ENCODE measurements at places on chromosomes 4 and X.

GRCh38 chr4:38949411-38950051 is 81.9 kb downstream of the FAM114A1 start:
- DNase-seq, result peak; percentile 8

DNA sequence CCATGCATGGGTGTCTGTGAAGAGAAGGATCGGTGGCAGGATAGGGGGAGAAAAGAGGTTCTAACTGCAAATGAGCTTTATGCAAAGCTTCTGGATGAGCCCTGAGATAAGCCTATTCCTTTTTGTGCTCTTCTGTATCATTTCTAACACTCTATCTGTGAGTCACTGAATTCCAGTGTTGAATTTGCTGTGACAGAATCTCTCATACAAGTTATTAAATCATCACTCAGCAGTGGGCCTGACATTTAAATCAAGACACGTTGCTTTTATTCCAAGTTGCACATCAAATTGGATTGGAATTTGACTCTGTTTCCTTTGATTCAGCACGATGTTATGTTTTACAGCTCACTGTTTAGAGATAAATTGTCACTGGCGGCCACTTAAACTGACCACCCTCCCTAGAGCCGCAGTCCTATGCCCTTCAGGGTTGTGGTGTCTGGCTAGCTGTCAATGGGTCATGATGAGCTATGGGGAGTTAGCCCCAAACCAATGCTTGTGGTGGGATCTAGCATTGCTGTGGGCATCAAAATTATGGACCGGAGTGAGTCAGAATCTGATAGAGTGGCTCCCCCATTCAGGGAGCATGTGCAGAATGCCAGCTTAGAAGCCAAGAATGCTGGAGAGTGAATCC is 42.7 kb downstream of the LHFPL1 start:
- DNase-seq, result no peak

DNA sequence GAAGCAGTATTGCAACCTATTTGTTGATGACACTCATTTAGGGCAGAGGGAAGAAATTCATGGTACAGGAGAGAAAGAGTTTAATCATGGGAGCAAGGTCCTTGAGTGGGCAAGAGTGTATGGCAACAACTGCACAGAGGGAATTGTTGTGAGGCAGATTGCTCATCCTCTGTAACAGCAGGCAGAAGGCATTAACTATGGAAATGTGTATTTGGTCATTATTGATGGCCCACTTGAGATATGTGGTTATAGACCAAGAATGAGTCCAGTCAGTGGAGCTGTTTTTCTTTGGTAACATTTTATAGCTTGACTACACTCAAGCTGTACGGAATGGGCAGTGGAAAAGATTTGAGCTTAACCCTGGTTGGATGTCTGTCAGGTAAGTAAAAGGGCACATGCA is 15.9 kb downstream of the PLRG1 start:
- DNase-seq, result no peak

GRCh38 chr4:24236120-24236519 is 346.3 kb upstream of the PPARGC1A start:
- DNase-seq, result no peak

GRCh38 chrX:38318196-38318595 is 9.1 kb downstream of the RPGR start:
- DNase-seq, result no peak

GRCh38 chr4:147765121-147765529 is 33.2 kb downstream of the ARHGAP10 start:
- DNase-seq, result no peak

GRCh38 chr4:105619188-105619931 is 66.9 kb downstream of the ARHGEF38 start:
- DNase-seq, result no peak

- no peak for DNase-seq
Observed at GRCh38 chrX:9471571-9471985, 6.7 kb downstream of the TBL1X start.

GRCh38 chr4:156771171-156771837 is 200.3 kb downstream of the PDGFC start:
- no peak for DNase-seq

GRCh38 chrX:149365061-149365460 is 140.0 kb downstream of the IDS start:
- DNase-seq, result no peak

- DNase-seq, result no peak
Observed at GRCh38 chrX:37509349-37509748, 62.1 kb upstream of the LANCL3 start.

DNA sequence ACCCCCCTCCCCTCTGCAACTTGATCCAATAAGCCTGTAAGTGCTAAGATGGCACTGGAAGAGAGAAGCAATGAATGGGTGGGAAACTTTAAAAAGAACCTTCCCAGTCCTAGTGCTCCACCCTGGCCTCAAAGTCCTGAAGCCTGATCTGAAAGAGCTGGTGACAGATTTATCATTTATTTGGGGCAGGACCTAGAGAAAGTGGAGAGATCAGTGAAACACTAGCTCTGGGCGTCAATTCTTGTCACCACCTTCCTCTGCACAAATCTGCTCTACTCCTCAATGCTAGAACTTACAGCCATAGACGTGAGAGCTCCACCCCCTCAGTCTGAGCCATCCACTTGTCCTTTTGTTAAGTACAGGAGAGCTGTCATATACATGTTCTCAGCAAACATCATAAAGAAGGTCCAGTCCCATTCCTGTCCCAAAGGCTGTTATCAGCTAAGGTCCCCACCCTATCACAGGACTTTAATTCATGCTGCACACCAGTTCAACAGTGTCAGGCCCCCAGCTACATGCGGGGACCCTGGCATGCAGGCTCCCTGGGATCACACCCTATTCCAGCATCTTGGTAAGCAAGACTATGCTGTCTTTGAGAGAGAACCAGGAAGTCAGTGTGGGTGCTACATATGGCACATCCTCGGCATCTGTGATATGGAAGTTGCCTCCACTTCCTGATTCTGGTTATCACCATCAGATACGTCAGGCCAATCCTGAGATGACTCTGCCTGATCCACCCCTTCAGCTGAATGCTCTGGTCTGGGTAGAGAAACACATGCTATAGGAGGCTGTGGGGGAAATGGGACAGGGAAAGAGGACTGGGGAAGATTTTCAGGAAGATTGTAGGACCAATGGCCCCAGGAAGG is 2.3 kb downstream of the P2RY4 start:
- no peak for DNase-seq

- DNase-seq, result no peak
Observed at GRCh38 chr4:112726041-112726440, 89.1 kb downstream of the LARP7 start.

GRCh38 chrX:150200820-150201287 is 162.3 kb upstream of the MAMLD1 start:
- DNase-seq, result peak; percentile 43

DNA sequence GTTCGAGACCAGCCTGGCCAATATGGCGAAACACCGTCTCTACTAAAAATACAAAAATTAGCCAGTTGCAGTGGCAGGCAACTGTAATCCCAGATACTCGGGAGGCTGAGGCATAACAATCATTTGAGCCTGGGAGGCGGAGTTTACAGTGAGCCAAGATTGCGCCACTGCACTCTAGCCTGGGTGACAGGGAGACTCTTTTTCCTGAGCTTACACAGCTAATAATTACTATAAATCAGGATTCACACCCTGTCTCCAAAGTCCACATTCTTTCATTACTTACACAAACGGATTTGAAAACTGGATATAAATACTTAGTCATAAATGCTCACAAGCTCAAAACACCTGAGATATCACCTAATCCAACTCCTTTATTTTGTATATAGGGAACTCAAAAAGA is 151.6 kb downstream of the LRBA start:
- DNase-seq, result no peak

DNA sequence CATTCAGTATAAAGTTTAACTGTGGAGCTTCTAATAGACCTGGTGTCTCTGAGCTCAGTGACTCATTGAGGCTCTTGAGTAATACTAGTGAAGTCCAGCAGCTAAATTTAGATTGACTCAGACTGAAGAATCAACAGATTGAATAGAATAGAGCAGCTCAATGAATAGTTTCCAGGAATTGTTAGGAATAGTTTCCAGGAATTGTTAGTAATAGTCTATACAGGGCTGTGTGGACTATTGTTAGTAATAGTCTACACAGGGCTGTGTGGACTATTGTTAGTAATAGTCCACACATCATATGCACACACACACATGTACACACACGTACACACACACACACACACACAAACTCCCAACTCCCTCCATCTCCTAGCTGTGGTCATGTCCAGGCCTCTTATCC is 3.0 kb downstream of the GIMD1 start:
- no peak for DNase-seq

- DNase-seq, result peak; percentile 76
Observed at GRCh38 chrX:1246816-1247215, 21.8 kb upstream of the CSF2RA start.

GRCh38 chr4:38898245-38898644 is 30.6 kb downstream of the FAM114A1 start:
- DNase-seq, result no peak

- peak; percentile 16 for DNase-seq
Observed at GRCh38 chr4:153115322-153116290, 88.6 kb upstream of the TRIM2 start.

- no peak for DNase-seq
Observed at GRCh38 chr4:126611900-126612299, 1020.9 kb upstream of the INTU start.

- DNase-seq, result no peak
Observed at GRCh38 chrX:44253575-44253942, 89.9 kb downstream of the EFHC2 start.

DNA sequence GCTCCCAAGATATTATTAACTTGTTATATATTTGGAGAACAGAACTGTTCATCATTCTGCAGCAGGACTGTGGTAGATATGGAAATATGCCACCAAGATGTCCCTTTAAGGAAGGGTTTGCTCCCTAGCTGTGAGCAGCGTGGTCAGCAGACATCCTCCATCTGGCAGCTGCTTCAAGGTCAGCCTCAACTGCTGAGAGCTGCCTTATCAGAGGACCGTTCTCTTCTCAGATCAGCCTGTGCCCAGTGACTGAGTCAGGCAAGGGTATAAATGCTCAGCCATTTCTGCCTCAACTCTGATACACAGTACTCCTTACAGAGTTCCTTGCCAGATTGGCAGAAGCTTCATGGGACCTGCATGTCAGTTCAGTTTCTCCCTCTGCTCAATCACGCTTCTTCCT is 63.4 kb upstream of the MAGEB2 start:
- DNase-seq, result no peak

DNA sequence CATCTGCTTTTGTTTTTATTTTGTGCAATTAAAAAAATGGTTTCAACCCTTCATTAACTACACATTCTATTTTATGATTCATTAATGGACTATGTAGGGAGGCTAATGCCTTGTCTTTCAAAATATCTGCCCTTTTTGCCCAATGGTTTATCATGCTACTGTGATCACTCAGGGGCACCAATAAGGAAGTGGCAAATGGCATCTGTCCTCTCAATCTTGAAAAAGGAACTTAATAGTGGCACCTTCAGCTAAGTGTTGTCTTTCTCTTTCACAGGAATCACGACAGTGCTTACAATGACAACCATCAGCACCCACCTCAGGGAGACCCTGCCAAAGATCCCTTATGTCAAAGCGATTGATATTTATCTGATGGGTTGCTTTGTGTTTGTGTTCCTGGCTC is 57.1 kb downstream of the COMMD8 start:
- no peak for DNase-seq

DNA sequence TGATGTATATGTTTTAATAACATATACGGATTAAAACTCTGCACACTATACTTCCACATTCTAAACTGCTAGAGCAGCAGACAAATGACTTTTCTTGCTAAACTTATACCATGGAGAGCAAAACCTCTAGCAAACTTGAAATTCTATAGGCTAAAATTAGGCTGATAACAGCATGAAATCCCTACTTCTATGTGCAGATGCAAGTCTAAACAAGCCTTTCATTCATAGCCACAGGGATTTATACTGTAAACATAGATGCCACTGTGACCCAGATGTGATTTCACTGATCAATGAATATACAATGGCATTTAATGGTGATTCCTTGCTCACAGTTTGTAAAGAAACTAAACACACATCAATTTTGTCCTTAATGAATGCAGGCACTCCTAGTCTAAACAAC is 151.0 kb downstream of the ANTXR2 start:
- no peak for DNase-seq

GRCh38 chr4:120821029-120821428 is 101.5 kb downstream of the PRDM5 start:
- DNase-seq, result no peak

DNA sequence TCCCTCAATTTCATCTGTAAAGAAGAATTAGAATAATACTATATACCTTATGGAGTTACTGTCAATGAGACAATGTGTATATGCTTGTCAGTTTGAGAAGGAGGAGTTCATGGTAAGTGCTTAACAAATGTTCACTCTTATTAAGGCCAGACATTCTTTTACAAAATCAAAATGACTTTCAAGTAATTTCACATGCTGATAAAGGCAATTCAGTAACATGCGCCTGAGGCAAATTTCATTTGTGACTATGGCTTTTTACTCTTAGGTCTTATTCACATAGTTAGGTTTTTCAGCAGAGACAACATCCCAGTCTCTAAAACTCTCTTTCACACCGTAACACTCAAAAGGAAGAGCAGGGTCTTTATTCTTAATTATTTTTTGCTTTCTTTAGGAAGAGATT is 174.4 kb downstream of the CAMK2D start:
- DNase-seq, result no peak

- DNase-seq, result no peak
Observed at GRCh38 chrX:40140706-40141499, 43.1 kb upstream of the BCOR start.

- no peak for DNase-seq
Observed at GRCh38 chr4:148229028-148229427, 213.2 kb downstream of the NR3C2 start.

GRCh38 chr4:150131581-150132228 is 53.5 kb downstream of the DCLK2 start:
- no peak for DNase-seq

DNA sequence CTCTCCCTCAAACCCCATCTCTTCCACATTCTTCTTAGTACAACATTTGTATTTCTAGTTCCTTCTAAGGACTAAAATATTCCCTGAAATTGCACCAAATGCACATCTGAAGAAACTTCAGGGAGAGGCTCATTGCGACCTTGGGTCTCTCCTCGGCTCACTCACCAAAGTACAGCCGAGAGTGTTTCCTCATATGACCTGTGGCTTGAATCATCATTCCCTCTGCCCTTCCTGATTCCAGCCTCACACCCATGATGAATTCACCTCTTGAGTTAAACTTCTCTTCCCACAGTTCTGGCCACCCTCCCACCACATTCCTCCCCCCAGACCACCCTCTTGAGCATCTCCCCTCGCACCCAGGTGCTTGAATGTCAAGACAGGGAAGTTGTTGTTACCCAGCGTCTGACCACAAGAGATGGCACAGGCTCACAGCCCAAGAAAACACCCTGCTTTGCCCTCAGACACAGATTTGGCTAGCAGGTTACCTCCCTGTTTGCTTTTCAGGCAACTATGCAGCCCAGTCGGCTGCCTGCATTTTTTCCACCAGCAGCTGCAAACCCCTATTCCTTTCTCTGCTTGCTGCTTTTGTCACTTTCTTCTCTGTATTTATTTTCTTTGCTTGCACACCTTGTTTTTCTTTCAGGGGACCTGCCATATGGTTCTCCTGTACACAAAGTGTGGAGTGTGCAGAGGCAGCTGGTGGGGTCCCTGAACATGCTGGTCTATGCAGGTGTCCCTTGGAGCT is 214.8 kb downstream of the SPATA18 start:
- no peak for DNase-seq

GRCh38 chrX:136354201-136354600 is 53.4 kb downstream of the ADGRG4 start:
- no peak for DNase-seq

Measured in GM20000 (cell line).